Activated CD8-positive, alpha-beta memory T cell treated with anti-CD3 and anti-CD28 coated beads for 1 hour (primary cell): ENCODE measurements at places on chromosomes 12 and 14.
A peak's percentile ranks its signal among the peaks of the same experiment; 100 is the strongest.

DNA sequence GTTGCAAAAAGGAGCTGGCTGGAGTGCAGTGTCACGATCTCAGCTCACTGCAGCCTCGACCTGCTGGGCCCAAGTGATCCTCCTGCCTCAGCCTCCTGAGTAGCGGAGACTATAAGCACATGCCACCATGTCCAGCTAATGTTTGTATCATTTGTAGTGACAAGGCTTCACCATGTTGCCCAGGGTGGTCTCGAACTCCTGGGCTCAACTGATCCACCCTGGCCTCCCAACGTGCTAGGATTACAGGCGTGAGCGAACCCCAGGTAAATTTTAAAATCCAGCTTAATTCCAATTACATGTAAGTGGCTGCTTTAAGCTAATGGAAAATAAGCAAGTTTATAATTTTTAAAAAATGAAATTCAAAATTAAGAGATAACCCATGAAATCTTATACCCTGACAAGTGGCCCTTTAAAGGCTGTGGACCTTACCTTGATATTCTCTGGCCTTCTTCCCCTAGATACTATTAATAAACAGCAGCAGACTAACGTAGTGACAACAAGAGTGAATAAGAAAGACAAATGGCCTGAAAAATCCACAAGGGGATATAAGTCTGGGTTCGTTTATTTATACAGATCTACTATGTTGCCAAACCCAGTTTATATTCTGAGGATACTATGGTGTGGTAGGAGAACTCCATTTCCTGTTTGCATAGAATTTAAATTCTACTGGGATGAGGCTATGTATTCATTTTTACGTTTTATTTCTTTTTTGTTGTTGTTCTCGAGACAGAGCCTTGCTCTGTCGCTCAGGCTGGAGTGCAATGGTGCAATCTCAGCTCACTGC, 25.6 kb upstream of the SLC2A3 start:
- DNase-seq = no peak

DNA sequence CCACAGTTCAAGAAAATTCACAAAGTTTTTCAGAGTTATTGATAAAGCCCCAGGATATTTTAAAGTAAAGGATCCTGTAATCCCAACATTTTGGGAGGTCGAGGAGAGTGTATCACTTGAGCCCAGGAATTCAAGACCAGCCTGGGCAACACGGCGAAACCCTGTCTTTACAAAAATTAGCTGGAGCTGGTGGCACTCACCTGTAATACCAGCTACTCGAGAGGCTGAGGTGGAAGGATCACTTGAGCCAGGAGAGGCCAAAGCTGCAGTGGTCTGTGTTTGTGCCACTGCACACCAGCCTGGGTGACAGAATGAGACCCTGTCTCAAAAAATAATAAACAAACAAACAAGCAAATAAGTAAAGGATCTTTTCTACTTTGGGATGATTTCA, 39.5 kb upstream of the LRRK2 start:
- no peak for DNase-seq

DNA sequence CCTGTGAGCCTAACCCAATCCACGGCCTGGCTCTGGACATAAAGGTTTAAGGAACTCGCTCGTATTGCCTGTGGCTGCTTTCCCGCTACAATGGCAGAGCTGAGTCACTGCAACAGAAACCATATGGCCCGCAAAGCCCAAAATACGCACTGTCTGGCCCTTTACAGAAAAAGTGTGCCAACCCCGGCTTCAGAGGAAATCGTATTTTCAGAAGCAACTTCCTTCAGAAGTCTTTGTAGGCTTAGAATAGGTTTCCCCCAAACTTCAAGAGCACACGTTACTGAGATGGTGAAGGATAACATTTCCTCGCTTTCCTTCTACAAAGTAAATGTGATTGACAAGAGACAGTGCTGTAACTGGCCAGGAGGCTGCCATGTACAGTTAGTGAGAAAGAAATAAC, 34.8 kb upstream of the TESC start:
- DNase-seq = peak; percentile 14

DNA sequence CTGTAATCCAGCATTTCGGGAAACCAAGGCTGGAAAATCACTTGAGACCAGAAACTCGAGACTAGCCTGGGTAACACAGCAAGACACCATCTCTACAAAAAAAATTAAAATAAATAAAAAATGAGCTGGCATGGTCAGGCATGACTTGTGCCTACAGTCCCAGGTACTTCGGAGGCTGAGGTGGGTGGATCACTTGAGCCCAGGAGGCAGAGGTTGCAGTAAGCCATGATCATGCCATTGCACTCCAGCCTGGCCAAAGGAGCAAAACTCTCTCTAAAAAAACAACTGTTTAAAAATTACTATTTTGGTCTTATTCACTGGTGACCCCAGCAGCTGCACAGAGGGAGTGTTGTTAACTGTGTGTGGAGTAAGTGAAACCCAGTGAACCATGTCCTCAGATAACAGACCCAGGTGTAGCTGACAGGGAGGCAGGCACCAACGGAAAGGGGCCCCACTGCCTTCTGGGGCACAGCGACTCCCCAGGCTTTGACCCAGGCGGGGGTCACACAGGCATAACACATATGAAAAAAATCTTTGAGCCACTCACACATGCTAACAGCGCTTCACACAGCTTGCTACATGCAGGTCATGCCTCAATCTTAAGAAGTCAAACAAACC, 12.1 kb downstream of the DDX54 start:
- no peak for DNase-seq

GRCh38 chr12:15627995-15628945, 160.9 kb downstream of the EPS8 start:
- DNase-seq = no peak

GRCh38 chr14:41950428-41951151, 343.9 kb downstream of the LRFN5 start:
- DNase-seq = no peak

DNA sequence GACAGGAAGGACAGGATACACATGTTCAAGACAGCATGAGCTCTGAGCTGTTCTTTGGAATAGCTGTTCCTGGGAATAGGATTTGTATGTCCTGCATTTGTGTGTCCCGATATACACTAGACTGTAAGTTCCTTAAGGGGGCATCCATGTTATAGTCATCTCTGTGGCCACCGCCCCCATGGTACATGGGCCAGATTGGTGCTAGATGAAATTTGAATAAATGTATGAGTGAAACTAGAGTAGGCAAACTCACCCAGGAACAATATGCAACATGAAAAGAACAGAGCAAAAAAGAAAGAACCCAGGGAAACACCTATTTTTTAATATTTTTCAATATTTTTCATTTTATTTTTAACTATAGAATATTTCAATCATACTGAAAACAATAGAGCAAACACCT, 25.1 kb upstream of the KRT77 start:
- no peak for DNase-seq

GRCh38 chr14:22106700-22107697, 433.4 kb upstream of the OR4E1 start:
- no peak for DNase-seq

DNA sequence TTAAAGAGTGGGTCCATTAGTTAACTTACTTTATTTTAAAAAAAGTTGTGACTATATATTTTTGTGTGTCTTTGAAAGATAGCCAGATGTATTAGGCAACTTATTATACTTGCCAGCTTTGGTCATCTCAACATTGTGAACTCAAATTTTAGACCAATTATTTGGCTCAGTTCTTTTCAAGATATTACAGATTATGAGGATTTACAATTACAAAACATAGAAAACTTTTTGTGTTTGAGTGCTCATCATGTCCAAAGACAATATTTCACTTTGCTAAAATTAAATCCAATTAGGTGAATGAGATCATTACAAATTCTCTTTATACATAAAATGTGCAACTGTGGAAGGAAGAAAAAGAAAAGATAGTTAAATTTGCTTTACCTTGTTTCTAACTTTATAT, 18.3 kb upstream of the PDE3A start:
- DNase-seq = no peak

DNA sequence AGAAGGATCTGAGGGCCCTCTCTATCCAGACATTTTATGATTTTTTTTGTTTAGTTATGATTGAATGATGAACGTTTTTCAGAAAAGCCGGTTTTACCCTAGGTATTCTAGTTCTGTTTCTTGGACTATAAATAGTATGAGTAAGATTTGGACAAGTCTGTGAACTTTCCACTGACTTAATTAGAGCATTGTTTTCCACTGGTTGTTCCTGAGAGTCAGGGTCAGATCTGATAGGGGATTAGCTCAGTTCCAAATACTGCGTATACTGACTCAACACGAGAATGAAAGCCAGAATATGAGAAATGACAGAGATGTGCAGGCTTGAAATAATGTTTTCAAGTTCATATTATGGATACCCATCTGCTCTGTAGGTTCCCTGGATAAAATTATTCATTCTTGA, 361.6 kb downstream of the AEBP2 start:
- no peak for DNase-seq

- DNase-seq = no peak
These were observed 5.9 kb downstream of the GPR84 start for GRCh38 chr12:54358191-54358944.

GRCh38 chr12:124556896-124557501, 10.4 kb downstream of the NCOR2 start:
- DNase-seq = no peak

- no peak for DNase-seq
These were observed 13.3 kb downstream of the BEST3 start for GRCh38 chr12:69685810-69686209.

- no peak for DNase-seq
These were observed 886.0 kb upstream of the FBXO33 start for GRCh38 chr14:40318211-40318719.

DNA sequence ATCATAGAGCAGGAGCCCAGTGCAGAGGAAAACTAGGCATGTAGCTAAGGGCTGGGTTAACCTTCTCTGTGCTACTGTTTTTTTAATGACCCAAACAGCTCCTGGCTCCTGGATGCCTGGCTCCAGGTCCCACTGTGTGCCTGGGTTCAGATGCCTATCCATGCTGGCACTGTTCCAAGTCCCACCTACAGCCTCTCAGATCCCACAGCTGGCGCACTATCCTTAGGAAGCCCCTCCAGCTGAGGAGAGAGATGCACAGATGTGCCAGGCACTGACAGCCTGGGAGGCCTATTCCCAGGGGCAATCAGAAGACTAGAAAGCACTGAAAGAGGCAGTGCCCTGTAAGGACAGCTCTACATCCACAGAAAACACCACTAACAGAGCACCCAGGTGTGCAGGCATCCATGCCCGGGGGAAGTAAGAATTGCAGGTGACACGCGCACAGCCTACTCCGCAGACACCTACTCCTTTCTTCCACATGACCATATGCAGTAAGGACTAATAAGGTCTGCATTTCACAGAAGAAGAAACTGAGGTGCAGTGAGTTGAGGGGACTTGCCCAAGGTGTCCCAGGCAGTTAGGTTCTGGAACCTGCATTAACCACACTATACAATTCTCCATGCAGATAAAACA, 51.2 kb downstream of the PITPNM2 start:
- no peak for DNase-seq

- no peak for DNase-seq
These were observed 69.7 kb downstream of the MGAT4C start for GRCh38 chr12:86186449-86186848.

- DNase-seq = no peak
These were observed 75.5 kb upstream of the CPM start for GRCh38 chr12:69008520-69008919.

GRCh38 chr12:78209846-78210505, 379.3 kb downstream of the NAV3 start:
- no peak for DNase-seq

DNA sequence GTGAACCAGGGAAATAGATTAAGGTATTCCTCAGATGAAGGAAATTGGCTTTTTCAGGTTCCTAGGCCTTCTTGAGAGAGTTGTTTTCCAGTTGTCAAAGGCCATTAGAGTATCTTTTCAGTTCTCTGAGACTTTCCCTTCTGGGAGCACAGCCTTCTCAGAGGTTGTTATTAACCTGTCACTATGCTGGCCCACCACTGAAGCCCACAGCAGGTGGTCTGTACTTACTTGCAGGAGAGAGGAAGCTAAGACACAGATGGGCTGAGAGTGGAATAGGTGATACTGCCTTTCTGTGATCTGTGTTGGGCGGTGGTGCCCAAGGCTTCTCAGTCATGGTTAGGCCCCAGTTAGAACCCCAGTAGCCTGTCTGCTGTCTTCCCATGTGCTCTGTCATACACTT, 22.8 kb upstream of the GALNT16 start:
- no peak for DNase-seq

- no peak for DNase-seq
These were observed 73.4 kb downstream of the CLIP1 start for GRCh38 chr12:122349078-122349477.

- DNase-seq = no peak
These were observed 7.5 kb downstream of the TMED2 start for GRCh38 chr12:123591702-123592481.

DNA sequence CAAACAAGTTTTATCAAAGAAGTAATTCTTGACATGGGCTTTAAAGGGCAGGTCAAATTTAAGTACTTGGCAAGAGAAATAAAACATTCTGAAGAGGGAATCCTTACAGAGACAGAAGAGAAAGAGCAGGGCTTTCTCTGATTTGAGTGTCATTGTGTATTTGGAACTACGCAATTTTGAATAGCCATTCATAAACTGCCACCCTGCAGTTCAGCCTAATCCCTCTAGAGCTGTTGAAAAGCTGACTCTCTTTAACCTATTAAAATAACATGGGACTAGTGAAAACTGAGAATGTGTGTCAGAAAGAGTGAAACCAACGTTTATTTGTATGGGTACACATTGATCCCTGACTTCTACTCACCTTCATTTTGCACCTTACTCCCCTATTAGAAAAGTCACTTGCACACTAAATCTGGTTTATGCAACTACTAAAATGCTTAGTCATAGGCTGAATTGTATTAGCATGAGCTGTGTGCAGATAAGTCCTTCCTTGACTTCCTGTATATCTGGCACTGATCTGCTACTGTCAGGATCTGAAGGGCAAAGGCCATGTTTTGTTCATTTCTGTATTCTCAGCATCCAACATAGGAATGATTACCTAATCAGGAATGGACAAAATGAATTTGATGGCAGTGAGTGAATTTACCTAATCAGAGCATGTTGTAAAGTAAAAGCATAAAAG, 458.9 kb downstream of the NOVA1 start:
- no peak for DNase-seq

DNA sequence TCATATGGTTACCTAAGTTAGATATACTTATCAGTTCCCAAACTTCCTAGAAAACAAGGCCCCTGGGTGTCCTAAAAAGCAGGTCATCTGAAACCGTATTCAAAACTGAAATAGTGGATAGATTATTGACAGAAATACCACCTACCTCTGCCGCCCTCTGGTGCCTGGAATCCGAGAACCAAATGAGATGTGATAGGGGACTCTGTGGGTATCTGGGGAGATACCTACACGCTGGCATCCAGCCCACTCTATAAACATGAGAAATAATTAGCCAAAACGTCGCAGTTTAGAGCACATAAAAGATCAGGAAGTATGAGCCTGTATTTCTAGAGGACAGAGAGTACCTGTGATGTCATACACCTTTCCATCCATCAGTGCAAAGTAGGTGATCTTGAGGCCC, 4.4 kb downstream of the ORMDL2 start:
- no peak for DNase-seq
